ENCODE measurements at places on chromosomes 1 and 21.

DNA sequence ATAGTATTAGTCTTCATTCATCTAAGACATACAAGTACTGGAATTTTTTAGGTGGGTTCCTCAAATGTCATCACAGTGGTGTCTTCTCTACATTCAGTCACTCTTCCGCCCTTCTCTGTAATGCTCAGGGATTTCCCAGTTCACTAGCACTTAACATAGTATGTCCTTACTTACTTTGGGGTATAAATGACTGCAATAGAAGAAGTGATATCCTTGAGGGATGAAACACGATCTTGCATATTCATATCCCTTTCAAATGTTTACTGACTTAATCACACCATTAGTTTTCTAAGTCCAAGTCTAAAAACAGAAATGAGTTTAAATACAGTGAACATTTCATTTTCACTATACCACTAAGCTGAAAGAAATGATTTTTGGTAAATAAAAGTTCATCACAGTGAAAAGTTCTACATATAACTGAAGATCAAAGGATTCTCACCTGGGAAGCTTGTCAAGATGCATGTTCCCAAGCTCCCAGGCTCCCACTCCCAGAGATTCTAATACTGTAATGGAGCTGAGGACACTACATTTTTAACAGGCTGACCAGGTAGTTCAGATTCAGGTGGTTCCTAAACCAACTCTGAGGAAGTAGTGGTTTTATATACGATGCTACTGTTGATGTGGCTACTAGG, 29.7 kb downstream of the MRPL39 start:
- DNase-seq, result no peak

- DNase-seq, result no peak
Measured at GRCh38 chr1:244241438-244241837, 190.4 kb downstream of the ZBTB18 start.

DNA sequence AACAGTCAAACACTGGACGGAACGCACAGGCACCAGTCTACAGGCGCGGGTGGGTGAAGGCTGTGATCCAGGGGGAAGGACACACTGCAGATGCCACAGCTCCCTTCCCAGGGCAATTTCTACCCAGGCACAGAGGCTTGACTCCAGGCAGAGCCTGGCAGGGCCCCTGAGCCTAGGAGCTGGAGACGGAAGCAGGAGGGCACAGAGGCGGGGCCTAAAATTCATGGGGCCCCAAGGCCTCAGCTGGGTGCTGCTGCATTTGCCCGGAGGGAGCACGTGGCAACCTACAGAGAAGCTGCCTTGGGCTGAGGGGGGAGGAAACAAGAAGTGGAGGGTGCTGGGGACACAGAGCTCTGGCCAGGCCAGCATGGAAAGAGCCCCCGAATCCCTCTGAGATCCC, 41.2 kb downstream of the UBE2G2 start:
- DNase-seq, result no peak

DNA sequence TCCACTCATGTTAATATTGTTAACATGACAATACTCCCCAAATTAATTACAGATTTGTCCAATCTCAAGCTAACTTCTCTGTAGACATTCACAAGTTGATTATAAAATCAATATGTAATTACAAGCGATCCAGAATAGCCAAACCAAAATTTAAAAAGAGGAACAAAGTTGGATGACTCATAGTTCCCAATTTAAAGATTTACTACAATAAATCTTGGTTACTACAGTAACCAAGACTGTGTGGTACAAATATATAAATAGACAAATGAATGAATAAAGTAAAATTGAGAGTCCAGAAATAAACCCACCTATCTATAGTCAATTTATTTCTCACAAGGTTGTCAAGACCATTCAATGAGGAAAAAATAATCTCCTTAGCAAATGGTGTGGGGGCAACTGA, 7.1 kb upstream of the KRTAP10-4 start:
- DNase-seq, result no peak

DNA sequence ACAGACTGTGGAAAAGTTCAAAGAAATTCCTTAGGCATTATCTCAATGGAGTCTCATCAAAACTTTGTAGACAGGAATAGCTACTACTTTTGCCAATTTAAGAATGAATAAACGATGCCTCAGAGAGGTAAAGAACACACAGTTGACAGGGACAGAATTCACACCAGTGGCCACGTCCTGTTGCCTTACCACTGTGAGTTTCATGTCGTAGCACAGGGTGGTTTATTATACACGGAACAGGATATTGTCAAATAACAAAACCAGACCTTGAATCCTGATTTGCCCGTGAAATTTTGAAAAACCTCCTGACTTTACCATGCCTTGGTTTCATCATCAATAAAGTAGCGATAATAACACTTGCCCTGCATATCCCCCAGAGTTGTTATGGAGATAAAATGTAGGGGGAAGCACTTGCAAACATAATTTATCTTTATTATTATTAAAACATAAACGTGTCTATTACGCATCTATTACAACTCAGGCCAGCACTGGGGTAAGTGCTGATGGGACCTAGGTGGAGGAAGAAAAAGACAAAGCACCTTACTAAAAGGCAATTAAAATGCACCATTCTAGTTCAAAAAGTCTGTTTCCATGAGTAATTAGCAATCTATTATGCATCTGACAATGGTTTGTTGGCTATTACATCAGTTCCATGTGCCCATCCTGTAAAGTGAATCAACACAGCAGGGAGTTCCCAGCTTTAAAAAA, 408.1 kb upstream of the RUNX1 start:
- no peak for DNase-seq

GRCh38 chr1:224565186-224565585, 50.9 kb upstream of the CNIH3 start:
- DNase-seq, result peak; percentile 95

GRCh38 chr1:75559136-75559535, 51.8 kb downstream of the SLC44A5 start:
- no peak for DNase-seq

GRCh38 chr1:87204441-87204840, 124.2 kb upstream of the LMO4 start:
- DNase-seq, result no peak

DNA sequence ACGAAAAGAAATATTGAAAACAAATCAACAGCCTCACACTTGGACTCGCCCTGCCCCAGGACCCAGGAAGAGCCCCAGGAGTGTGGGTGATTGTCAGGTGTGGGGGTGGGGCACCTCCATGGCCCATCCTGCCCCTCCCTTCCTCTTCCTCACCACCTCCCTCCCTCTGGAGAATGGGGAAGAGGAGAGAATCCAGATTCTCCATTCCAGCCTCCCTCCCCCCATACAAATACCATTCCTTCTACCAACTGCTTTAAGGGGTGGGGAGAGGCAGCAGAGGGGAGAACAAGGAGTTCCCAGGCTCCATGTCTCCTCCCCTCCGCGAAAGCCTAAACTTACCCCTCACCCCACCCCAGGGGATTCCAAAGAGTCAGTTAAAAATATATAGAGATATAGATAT, 36.7 kb downstream of the MEF2D start:
- peak; percentile 64 for DNase-seq

Measured in fibroblast of skin of back (primary cell).